Mammary epithelial cell (primary cell): ENCODE measurements at places on chromosomes 4 and X. TPM values are rescaled to one million over a fixed set of nuclear protein-coding genes. Genes with fewer than 3 reads are reported as not detected.

Gene MTMR1
- 15.2 TPM for polyA plus RNA-seq

GRCh38 chr4:108431986-108432385 is 188.4 kb upstream of the RPL34 start:
- DNase-seq: no peak

GRCh38 chr4:151991884-151992167 is 231.0 kb upstream of the GATB start:
- DNase-seq: no peak

DNA sequence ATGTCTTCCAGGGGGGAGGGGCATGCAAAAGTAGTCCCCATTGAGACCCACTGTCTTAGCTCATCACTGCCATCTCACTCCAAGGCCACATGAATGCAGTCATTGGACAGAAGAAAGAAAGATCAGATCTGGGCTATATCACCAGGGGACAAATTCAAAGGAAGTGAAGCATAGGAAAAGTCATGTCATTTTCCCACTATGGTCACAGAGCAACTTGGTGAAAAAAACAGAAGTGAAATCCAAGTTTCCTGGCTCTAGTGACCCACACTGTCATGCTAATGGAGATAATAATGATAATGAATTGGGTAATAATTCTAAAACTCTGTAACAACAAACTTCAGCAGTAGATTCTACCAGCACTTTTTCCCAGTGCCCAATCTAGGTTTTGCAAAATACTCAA is 9.9 kb downstream of the LHFPL1 start:
- no peak for DNase-seq

- DNase-seq: no peak
Observed at GRCh38 chr4:99293357-99293756, 2.6 kb upstream of the ADH1A start.

DNA sequence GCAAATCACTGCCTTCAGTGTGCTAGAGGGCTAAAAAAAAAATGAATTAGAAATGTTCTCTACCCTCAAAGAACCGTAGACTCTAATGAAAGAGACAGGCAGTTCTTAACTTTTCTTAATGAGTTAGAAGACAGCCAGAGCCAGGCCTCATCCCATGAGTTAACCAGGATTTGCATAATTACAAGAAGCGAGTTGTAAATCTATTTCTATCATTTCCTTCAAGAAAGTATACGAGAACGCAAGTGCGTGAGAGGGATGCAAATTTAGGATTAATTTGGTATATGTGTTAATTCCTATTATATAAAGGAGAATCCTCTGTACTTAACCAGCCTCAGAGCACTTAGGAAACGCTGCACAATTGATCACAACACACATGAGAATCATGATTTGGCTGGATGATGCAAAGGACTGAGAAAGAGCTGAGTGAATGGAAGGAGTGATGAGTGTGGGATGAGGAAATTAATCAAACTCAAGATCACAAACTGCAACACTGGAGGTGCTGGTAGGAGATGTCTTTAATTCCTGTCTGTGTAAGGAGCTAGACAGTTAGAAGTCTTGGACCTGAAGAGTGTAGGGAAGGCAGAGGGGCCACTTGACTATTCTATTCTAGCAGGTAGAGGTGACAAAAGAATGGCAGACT is 157.2 kb downstream of the ATP10D start:
- no peak for DNase-seq

GRCh38 chrX:53357799-53358530 is 64.5 kb downstream of the SMC1A start:
- DNase-seq: no peak

Gene KLB
- not detected for polyA plus RNA-seq

Gene HS6ST2
- 0.15 TPM for polyA plus RNA-seq

GRCh38 chr4:86935853-86936733 is 1.3 kb downstream of the AFF1 start:
- peak; percentile 88 for DNase-seq

Gene MAGEB3
- not detected for polyA plus RNA-seq

- DNase-seq: no peak
Observed at GRCh38 chrX:136759968-136760367, 20.8 kb downstream of the ARHGEF6 start.

DNA sequence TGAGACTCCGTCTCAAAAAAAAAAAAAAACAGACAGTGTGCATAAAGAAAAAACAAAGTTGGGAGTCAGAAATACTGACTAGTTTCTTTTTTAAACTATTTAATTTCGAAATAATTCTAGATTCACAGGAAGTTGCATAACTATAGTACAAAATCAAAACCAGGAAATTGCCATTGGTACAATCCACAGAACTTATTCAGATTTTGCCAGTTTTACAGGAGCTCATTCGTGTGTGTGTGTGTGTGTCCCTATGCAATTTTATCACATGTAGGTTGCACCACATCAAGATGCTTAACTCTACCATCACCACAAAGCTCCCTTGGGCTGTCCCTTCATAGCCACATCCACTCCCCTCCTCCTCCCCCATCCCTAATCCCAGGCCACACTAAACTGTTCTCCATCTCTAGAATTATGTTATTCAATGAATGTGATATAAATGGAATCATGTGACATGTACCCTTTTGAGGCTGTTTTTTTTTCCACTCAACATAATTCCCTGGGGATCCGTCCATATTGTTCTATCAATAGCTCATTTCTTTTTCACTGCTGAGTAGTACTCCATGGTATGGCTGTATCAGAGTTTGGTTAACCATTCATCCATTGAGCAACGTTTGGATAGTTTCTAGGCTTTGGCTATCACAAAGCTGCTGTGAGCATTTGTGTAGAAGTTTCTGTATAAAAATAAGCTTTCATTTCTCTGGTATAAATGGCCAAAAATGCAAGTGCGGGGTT is 16.3 kb upstream of the DDX3X start:
- no peak for DNase-seq

GRCh38 chr4:76923619-76924357 is 25.8 kb upstream of the SEPTIN11 start:
- peak; percentile 61 for DNase-seq

Gene CTAG1B
- not detected for polyA plus RNA-seq

GRCh38 chr4:159698336-159698735 is 595.5 kb downstream of the RAPGEF2 start:
- no peak for DNase-seq

Gene TCEANC
- 0.69 TPM for polyA plus RNA-seq

GRCh38 chrX:320126-320783 is 1.7 kb upstream of the GTPBP6 start:
- peak; percentile 17 for DNase-seq

Gene H2BW2
- polyA plus RNA-seq: not detected

Gene CLRN2
- not detected for polyA plus RNA-seq
